ENCODE measurements at places on chromosomes 1 and 21.

DNA sequence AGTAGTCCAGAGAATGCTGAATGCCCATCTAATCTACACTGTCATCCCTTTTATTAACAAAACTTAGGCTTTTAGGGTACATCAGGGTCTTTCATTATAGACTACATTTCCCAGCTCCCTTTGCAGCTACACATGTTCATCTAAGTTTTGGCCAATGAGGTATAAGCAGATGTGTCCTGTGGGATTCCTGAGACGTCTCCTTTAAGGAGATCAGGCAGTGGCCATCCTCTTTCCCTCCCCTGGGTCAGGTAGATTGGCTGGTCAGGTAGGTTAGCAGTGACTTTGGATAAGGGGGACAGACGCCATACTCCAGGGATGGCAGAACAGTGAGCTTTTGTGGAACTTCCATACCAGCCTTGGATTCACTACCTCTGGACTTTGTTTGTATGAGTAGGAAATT, 188.3 kb downstream of the FGGY start:
- DNase-seq, result no peak

DNA sequence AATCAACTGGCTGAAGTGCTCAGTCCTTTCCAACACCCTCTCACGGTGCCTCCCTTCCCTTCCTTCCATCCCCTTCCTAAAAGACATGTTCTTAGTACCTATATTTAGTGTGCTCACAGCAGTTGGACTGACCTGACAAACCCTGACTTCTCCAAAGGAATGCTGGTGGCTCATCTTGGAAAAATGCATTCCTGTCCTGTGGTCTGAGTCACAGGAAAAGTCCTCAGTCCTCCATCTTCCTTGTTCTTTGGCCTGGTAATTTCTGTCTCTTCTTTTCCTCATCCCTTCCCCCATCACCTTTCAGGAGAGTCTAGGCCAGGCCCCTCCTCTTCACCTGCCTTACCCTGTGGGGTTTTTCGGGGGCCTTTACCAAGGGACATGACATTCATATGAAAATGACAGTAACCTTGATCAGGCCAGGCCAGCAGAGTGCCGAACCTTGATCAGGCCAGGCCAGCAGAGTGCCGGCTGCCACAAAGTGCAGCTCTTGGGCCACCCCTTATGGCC, 7.2 kb downstream of the ATP1B1 start:
- DNase-seq, result no peak

GRCh38 chr21:43972850-43973633, 39.1 kb upstream of the TRAPPC10 start:
- no peak for DNase-seq

DNA sequence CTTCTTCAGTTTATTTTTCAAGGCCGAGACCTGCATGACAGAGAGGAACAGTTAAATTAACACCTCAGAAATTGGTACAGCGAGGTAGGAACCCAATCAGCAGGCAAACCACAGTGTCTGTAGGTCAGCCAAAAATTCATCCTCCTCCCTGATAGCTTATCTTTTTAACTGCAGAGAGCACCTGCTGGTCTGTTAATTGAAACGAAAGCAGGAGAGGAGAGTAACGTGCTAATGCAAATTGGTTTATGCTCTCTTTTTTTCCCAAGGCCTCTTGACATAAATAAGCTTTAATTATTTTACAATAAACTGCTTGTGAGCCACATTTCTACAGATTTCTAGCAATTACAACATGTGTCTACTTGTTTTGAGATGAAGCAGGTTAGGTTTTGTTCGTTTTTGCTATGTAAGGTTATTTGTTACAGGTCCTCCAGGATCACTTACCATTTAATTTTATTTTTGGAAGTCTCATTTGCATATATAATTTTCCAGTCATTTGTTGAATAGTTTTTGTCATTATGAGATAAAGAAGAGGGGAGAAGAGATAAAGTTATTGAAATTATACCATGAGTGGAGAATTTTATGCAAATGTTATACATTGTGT, 179.9 kb downstream of the DENND1B start:
- DNase-seq, result no peak

DNA sequence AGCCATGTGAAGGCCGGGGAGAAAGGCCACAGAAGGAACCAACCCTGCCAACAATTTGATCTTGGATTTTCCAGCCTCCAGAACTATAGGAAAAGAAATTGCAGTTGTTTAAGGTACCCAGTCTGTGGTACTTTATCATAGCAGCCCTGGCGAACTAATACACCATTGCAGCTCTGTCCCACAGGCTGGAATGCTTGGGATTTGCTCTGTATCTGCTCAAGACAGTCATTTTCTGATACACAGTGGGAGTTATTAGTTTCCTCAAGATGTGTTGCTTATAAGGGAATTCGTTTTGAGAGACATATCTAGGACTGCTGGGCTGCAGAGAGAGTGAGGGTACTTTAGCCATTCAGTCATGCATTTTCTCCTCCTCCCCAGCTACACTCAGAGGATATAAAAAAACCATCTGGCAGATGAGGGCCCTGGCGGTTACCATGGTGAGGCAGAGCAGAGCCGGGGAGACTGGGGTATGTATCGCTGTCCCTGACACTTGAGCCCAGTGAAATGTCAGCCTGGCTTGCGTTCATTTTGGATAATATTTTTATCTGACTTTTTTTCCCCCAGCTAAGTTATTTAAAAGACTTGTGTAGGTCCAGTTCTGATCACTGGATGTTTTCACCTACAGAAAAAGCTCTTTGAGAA, 104.6 kb downstream of the DIRAS3 start:
- DNase-seq, result no peak

- DNase-seq, result no peak
These were observed 45.5 kb downstream of the LAMC2 start for GRCh38 chr1:183231545-183231944.

DNA sequence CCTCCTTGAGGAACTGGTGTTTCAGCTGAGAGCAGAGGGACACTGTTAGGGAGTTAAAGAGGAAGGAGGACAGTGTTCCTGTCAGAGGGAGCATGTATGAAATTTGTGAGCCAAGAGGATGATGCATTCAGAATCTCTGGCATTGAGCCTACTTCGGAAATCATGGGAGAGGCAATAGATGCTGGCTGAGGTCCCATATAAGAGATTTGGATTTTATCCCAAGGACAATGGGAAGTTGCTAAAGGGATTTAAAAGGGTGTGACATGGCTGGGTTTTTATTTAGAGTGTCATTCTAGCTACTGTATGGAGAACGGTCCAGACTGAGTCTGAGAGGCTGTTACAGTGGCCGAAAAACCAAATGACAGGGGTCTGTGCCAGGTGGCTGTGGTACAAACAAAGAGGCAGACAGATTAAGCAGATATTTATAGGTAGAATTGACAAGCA, 403.2 kb upstream of the B3GALT2 start:
- no peak for DNase-seq

DNA sequence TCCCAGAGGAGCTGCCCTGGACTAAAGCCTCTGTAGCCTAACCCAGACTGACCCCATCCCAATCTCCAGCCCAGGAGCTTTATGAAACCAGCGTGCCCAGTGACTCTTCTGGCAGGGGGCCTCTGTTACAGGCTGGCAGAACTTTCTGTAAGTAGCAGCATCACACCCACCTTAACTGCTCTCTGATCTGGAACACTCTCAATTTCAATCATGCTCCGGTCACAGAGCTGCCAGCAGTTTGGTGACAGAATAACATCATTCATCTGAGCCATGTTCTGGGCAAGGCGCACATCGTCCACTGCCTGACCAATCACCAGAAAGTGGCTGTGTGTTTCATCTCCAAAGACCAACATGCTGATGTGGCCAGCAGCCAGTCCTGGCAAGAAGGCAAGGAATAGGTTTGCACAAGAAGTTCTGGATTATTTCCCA, 14.7 kb downstream of the ADCY10 start:
- DNase-seq, result no peak

- DNase-seq, result no peak
These were observed 19.3 kb downstream of the WNT2B start for GRCh38 chr1:112528076-112528475.

DNA sequence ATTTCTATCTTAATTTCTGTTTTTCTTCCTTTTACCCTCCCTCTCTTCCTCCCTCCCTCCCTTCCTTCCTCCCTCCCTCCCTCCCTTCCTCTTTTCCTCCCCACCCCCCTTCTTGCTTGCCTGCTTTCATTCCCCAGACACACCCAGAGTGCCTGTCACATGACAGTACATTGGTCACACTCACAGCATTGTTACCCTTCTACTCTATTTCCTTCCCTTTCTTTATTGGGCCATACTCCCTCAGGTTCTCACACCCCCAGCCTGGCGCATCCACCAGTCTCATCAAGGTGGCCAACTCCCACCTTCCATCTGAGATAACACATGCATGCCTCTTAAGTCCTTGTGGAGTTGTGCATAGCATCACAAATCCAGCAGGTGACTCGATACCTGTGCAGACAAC, 10.9 kb downstream of the TMPRSS3 start:
- DNase-seq, result no peak

GRCh38 chr1:36253161-36253862, 29.1 kb downstream of the THRAP3 start:
- no peak for DNase-seq

GRCh38 chr21:33033094-33033951, 7.6 kb downstream of the OLIG2 start:
- no peak for DNase-seq

DNA sequence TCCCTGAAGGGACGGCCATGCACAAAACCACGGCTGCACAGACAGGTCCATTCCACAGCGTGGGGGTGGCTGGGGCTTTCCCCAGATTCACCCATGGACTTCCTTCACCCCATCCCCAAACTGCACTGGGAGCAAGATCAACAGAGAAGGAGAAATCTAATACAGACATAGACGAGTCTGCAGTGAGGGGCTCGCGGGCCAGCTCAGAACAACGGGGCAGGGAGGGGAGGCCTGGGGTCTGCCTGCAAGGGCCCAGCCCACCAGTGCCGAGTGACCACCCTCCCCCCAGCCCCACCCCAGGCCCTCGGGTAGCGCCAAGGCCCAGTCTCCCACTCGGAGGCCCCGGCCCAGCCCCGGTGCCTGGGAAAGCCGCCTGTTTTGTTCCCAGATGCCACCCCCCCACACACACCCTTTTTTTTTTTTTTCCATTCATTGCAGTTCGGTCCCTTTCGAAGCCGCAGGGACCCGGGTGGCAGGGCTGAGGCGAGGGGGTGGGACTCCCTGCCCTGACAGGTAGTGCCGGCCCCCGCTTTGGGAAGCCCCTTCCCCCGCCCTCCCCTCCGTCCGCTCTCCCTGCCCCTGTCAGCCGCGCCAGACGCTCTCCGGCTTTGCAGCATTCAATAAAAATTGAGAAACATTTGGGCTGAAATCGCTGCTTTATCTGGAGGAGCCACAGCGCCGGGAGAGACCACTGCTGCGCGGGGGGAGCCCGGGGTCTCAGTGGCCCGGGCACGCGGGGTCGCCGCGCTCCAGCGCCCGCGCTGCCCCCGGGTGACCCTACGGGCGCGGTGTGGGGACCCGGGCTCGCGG, 543 bp upstream of the EPHB2 start:
- no peak for DNase-seq

DNA sequence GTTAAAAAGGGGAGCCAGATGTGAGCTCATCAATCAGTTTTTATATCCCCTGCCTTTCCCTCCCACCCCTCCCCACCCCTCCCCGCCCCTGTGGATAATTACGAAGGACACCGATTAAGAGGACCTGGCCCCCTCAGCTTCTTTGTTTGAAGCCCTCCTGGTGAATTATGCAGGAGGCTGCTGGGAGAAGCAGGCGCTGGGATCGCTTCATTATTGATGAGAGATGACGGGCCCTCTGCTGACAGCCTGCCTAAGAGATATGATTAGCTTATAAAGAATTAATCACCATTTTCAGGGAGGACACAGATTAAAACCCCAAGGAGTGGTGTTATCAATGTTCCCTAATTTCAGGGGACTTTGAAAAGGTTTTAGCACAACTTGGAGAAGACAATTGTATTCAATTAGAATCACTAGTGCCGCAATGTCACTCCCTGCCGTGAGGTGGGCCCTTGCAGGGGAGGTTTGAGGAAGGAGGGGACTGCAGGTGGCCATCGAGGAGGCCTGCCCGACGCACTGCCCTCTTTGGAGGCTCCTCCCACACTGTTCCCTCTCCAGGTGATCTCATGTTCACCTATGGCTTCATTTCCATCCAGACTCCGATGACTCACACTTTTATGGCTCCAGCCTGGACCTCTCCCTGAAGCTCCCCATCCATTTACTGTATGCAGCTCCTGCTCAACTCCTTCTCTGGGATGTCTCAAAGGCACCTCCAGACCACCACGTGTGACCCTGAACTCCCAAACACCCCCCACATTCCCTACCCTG, 67.0 kb upstream of the KLHDC7A start:
- DNase-seq, result no peak

DNA sequence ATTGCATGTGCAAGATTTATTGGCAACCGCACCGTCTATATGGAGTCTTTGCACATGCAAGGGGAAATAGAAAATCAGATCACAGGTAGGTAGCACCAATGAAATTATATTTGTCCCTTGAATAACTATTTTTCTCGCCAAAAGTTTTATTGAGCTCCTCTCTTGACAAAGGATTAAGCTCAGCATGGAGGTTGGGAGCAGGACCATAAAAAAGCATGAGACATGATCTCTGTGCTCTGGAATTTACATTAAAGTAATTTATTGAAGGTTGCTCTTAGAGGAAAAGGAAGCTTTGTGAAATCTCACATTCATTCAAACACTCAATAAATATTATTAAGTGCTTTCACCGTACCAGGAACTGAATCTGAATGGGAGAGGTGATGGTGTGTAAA, 66.0 kb upstream of the UBE2U start:
- no peak for DNase-seq

- no peak for DNase-seq
These were observed 108.8 kb downstream of the UBR4 start for GRCh38 chr1:19101244-19101643.

- DNase-seq, result no peak
These were observed 37.0 kb upstream of the PDE9A start for GRCh38 chr21:42616446-42616845.

DNA sequence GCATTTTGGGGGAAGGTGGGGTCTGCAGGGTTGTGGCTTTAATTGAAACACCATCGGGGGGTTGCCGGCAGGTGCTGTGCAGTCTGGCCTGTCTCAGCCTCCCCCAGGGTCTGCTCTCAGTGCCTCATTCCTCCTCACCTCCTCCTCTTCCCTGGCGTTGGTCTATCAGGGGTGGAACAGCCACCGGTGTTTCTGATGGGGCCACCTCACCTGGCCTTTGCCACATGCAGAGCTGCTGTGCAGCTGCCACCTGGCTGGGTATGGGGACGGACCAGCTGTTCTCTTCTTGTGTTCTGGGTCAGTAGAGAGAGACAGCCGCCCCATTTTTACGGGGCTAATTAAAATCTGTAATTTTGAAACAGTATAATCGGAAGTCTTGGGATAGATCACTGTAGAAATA, 53.9 kb downstream of the SPSB1 start:
- no peak for DNase-seq

DNA sequence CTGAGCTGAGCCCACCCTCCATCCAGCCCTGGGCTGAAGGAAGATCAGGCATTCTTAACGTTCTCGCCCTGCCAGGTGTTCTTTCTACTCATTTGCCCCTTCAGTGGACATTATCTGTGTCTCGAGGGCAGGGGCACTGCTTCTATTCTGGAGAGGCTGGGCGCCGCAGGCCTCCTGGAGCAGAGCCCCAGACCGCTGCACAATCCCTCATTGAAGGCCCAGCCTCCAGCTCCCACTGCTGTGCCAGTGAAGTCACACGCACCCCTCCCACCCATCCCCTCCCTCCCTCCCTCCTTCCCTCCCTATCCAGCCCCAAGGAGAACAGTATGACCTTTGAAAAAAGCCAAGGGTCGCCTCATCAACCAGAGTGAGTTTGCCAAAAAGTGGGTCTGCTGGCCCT, 76.7 kb downstream of the NFASC start:
- no peak for DNase-seq

GRCh38 chr1:116921301-116921885, 11.7 kb downstream of the PTGFRN start:
- no peak for DNase-seq

- DNase-seq, result no peak
These were observed 34.4 kb downstream of the NUCKS1 start for GRCh38 chr1:205715628-205716027.

Measured in stimulated activated CD8-positive, alpha-beta memory T cell treated with anti-CD3 and anti-CD28 coated beads, Interleukin-7, amount 100 ng/mL, for 1 hour (primary cell).